Effector memory CD8-positive, alpha-beta T cell (primary cell): ENCODE measurements at places on chromosomes 11 and 22.

GRCh38 chr11:11432621-11433319, 79.7 kb upstream of the CSNK2A3 start:
- no peak for DNase-seq

DNA sequence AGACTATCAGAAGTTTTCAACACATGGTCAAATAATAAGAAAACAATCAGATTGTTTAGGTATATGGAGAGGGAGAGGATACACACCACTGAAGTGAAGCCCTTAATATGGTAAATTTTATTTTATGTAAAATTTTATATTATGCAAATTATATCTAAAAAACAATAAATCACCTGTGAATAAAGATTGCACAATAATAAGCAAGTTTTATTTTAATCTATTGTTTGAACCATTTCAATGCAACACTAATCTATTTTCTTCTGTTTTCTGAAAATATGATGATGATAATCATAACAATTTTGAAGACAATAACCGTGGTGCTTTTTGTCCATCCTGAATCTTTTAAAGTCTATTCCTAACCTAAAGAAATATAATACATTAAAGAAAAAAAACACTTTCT, 1473.5 kb upstream of the TENM4 start:
- DNase-seq, result no peak

DNA sequence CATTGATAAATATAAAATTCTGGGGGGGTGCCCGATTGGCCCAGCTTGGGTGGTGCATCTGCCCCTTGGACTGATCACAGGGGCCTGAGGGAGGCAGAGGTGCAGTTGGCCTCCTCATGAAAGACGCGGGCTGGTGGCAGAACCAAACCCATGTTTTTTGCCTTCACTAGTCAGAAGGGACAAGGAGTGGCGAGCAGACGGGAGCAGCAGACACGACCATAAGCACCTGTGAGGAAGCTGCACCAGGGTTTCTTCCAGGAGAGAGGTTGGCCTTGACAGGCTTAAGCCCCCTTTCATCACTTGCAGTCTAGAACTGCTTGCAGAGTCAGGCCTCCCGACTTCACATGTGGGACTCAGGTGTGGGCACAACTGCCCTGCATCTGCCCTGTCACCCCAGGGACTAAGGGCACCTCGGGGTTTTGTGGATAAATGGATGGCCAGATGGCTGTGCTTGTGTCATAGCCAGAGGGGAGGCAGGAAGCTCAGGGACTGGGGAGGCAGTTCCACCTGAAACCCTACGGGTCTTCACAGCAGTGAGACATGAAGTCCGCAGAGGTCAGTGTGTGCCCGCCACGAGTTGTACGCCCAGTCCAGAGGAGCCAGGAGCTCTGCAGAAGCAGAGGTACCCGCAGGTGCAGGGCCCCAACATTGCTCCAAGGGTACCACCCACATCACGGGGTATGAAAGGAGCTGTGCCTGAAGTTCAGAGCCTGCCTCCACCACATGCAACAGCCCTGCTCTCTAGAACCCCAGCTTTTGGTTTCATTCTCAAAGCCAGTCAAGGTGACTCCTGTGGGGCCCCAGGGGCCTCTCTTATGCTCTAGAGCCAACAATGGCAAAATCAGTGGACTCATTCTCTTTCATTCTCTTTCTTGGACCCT, 18.2 kb upstream of the SYT13 start:
- DNase-seq, result no peak

GRCh38 chr22:45120931-45121330, 42.8 kb upstream of the NUP50 start:
- DNase-seq, result no peak

DNA sequence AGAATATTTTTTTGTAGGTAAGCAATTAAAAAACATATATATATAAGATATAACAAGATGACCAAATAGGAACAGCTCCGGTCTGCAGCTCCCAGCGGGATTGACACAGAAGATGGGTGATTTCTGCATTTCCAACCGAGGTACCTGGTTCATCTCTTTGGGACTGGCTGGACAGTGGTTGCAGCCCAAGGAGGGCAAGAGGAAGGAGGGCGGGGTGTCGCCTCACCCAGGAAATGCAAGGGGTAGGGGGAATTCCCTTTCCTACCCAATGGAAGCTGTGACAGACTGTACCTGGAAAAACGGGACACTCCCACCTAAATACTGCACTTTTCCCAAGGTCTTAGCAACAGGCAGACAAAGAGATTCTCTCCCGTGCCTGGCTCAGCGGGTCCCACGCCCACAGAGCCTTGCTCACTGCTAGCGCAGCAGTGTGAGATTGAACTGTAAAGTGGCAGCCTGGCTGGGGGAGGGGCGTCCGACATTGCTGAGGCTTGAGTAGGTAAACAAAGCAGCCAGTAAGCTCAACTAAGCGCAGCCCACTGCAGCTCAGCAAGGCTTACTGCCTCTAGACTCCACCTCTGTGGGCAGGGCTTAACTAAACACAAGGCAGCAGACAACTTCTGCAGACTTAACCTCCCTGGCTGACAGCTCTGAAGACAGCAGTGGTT, 163.8 kb downstream of the CWF19L2 start:
- DNase-seq, result no peak

DNA sequence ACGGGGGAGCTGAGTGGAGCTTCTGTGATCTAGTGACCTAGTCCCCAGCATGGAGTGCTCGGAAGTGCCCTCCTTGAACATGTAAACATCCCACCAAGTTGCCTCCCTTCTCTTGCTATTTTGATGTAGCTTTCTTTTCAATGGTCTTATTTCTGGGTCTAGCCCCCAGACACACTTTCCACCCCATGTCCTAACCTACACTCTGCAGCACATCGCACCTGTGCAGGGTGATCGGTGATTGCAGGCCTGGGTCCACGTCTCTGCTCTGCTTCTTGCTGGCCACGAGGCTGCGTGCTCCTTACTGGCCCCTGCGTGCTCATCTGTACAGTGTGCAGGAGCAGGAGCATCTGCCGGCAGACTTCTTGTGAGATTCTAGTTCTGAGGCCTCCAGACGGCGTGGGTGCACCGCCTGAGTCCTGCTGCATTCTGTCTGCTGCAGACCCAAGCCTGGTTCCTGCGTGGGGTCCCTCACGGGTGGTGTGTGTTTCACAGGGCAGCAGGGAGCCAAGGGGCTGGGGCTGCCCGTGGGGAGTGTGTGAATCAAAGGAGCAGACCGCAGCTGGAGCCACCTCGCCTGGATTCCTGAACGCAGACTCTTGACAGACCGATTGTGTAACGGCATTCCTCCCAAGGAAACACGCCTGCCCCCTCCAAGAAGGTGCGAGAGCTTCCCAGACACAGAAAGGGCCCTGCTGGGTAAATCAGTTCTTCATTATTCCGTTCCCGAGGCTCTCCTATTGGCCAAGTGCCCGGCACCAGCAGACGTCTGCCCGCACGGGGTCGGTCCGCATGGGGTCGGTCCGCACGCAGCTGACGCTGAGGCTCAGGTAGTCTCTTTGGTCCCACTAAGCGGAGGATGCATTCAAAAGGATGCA, 44.4 kb upstream of the MYEOV start:
- no peak for DNase-seq

DNA sequence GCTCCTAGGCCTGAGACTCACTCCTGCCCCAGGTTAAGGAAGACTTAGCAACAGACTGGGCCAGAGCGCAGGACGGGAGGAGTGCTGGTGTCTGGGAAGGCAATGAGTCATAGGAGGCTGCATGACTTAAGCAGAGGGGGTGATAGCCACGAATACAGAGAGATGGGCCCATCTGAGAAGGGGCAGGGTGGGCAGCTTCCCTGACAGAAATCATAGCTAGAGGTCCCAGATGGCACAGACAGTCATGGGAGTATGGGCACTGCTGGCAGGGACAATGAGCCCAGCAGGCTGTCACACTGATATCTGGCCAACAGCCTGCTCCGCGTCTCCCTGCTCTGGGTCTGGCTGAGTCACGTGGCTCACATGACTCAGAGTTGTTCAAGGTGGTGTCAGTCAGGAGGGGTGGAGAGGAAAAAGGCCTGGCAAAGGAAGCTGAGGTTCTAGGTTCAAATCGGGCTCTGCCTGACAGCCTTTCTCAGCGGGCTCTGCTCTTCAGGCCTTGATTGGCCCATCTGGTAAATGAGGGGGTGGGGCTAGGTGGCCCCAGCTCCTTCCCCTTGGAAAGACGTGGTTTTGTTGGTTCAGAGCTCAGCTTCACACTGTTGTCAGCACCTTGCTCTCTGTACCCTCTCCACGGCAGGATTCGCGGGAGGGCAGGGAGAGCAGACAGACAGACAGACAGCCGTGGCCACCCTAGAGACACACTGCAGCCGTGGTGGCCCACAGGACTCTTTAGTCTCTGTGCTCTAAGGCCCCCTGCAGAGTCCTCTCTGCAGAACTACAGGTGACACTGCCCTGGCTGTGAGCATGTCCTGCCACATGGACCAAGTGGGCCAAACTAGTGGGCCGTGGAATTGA, 47.8 kb downstream of the DBX1 start:
- DNase-seq, result no peak

DNA sequence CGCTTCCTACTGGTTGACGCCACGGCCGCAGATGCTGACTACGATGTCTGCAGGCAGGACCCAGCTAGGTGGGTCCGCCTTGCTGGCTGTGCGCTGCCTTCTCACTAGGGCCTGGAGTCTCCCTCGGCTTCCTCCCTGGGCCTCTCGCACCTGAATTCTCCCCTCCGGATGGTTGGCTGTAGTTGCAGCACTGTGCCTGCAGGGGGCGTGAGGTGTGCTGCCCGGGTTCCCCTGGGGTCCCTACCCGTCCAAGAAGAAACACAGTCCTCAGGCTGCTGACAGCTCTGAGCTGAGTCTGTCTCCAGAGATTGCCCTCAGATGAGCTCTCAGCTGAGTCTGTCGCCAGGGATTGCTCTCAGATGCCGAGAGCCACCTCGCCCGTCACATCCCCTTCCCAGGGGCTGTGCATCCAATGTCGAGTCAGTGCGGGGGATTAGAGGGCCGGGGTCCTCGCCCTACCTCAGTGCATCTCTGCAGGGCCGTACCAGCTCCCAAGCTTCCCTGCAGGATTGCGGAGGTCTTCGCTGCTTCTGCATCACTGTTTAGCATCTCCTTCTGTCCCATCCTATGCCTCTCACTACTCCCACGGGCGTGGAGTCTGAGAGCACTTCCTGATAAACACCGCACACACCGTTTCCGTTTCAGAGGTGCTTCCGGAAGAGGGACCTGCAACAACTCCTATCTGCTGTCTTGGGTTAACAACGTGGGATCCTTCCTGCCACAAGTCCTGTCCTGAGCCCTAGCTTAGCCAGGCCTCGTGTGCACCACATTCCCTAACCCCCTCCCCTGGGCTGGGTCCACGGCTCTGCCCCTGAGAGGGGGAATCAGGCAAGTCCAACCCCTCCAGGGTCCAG, 196.9 kb downstream of the CSNK2A3 start:
- no peak for DNase-seq

GRCh38 chr11:66011785-66012303, at the start of gene CST6:
CST6 (plus strand) TSS chr11:66012008; CDS start chr11:66012045, 37 bp downstream.
- no peak for DNase-seq

- DNase-seq, result no peak
Observed at GRCh38 chr11:90822996-90823395, 600.1 kb upstream of the CHORDC1 start.

DNA sequence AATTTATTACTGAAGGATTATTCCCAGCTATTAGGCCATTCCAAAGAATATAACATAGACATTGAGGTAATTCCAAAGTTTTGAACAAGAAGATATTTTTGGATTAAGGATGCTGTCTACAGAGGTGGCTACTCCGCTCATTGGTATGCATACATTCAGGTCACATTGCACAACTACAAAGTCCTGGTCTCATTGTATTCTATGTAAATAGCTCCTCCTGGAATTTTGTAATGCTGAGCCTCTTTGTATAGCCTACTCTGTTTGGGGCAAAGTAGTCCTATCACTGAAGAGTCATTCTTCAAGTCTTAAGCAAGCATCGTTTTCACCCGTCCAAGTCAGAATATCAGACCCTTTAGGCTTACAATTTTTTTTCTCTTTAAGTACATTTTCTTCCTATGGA, 142.4 kb downstream of the KIF18A start:
- no peak for DNase-seq

- DNase-seq, result no peak
Observed at GRCh38 chr11:2399488-2400068, 972 bp upstream of the TSSC4 start.

DNA sequence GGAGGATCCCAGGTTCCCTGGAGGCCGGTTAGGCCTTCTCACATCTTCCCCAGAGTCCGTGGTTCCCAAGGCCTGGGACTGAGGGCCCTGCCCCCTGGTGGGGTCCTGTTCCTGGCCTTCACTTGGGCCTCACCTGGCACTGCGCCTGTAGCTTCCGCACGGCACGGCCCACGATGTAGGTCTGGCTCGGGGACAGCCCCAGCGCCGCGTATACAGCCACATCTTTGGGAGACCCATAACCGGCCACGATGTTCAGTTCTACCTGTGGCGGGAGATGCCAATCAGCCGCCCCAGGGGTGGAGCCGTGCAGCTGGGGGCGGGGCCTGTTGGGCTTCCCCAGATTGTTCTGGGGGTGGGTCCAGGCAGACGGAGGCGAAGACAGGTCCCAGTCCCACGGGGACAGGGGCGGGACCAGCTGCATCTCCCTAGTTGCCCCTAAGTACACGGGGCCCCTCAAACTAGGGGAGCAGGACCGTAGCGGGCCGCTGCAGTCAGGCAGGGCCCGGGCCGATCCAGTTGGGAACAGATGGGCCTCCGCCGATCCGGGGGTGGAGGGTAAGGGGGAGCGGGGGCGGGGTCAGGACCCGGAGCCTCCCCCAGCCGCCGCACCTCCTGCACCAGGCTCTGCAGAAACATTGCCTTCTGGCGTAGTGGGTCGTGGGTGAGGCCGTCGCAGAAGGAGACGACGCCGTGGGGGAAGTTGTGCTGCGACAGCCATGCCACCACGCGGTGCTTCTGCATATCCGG, 10.1 kb downstream of the AIP start:
- DNase-seq, result no peak

DNA sequence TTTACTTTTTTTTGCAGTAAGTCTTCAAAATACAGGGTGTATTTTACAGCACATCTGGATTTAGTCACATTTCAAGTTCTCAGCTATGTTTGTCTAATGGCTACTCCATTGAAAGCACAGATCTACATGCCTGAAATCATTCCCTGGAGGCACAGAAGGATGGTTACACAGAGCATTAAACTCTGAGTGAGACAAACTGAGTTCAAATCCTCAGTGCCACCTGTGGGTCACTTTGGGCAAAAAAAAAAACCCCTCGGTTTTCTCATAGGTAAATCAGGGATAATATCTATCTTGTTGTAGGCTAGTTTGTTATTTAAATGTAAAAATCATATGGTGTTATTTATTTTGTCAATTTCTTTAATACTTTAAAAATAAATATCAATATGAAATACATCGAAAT, 7.7 kb downstream of the ANKRD49 start:
- no peak for DNase-seq

- no peak for DNase-seq
Observed at GRCh38 chr11:465896-466530, 15.9 kb downstream of the PTDSS2 start.
